ENCODE measurements at places on chromosomes 5 and 9.

DNA sequence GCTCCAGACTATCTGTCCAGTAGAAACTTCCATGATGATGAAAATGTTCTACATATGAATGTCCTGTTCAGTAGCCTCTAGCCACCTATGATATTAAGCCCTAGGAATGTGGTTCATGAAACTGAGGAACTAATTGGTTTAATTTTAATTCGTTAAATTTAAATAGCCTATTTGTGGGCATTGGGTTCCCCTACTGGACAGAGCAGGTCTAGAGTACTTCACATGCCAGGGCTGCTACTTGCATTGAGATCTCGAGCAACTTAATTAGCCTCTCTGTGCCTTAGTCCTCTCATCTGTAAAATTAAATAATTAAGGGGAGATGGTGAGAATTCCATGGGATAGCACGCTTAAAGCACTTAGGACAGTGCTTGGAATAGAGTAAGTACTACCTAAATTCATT is 160.0 kb downstream of the PAPPA start:
- no peak for DNase-seq

- no peak for DNase-seq
Measured at GRCh38 chr5:158770506-158770905, 329.2 kb downstream of the EBF1 start.

- DNase-seq: no peak
Measured at GRCh38 chr9:110887276-110887675, 151.0 kb downstream of the LPAR1 start.

DNA sequence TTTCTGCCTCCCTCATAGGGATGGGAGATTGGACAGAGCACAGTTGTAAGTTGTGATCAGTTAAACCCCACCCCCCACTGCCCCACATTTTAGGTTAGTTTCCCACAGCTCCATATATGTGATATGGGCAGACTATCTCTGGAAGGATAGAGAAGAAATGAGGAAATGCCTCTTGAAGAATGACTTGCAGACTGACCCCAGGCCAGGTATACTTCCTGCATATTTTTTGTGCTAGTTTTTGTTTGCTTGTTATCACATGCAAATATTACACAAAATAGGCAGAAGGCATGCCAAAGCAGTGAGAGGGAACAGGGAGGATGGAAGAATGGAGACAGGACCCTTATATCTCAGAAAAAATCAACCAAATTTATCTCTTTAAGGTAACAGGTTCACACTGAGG is 10.1 kb upstream of the GLRX start:
- no peak for DNase-seq

GRCh38 chr5:178291969-178292825 is 59.6 kb upstream of the PHYKPL start:
- DNase-seq: no peak

- DNase-seq: no peak
Measured at GRCh38 chr5:74761241-74761640, 5.7 kb downstream of the GFM2 start.

GRCh38 chr5:113061846-113062780 is 85.5 kb downstream of the DCP2 start:
- DNase-seq: peak; percentile 73

DNA sequence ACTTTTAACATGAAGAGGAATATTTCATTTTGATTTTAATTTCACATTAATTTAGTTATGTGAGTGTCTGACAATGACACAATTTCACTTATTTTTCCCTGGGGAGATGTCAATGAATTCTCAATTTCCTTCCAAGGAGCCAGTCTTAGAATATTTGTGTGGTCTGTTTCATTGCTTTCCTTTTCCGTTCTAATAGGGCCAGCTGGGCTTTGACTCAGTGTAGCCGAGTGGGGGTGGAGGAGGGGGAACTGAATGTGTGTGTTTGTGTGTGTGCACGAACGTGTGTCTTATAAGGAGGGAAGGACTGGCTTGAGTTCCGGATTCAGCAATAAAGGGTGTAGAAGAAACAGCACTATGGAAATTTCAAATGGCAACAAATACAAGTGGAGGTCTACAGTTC is 100.0 kb downstream of the BASP1 start:
- no peak for DNase-seq

- peak; percentile 14 for DNase-seq
Measured at GRCh38 chr5:79582186-79582585, 30.1 kb upstream of the TENT2 start.

DNA sequence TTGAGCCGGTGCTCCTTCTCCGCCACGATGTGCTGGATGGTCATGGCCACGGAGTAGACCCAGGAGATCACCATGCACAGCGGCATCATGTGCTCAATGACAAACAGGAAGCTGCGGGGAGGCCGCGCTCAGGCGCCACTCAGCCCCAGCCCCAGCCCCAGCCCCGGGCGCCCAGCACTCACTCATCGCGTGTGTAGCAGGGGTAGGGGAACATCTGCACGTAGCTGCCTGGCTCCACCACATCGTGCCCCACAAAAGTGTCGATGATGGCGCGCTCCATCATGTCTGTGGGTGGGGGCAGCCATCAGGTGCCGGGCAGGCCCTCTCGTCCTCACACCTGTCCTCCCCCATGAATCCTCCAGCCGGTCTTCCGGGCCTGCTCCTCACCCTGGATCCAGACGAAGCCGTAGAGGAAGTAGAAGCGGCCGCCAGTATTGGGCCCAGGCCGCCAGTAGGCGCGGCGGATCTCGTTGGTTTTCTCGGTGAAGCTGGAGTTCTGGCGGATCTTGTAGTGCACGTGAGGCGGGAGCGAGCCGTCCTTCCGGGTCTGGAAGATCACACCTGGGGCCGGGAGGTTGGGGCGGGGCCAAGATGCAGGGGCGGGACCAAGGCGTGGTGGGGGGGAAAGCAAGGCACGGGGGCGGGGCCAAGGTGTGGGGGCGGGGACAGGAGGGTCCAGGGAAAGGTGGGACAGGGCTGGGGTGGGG is 10.1 kb downstream of the ABCA2 start:
- DNase-seq: no peak

GRCh38 chr5:173907686-173908371 is 19.7 kb downstream of the CPEB4 start:
- DNase-seq: no peak

- no peak for DNase-seq
Measured at GRCh38 chr5:173742432-173742816, 126.0 kb upstream of the BOD1 start.

DNA sequence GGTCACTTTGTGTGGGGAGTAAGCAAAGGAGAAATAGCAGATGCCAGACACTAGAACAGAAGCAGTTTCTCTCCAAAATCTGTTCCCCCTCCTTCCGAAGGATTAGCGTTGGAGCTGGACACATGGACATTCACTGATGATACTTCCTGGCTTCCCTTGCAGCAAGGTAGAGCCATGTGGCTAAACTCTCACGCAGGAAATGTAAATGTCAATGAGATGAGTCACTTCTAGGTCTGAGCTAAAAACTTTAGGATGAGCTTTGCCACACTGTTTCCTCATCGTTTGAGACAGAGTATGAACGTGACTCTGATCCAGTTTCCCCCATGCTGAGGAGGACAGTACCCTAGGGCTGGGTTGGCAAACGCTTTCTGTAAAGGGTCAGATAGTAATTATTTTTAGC is 5.1 kb downstream of the BHMT2 start:
- no peak for DNase-seq

DNA sequence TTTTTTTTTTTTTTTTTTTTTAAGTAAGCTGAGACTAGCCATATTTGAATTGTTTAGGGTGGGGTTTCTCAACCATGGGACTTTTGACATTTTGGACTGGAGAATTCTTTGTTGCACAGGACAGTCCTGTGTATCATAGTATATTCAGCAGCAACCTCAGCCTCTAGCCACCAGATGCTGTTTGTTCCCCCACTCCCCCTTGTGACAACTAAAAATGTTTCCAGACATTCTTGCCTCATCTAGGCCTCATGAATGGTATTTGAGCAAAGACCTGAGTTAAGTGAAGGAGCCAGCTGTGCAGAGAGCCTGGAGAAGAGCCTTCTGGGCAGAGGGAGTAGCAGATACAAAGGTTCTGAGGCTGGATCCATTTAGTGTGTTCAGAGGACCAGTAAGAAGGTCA is 155.9 kb downstream of the SGCD start:
- no peak for DNase-seq

- DNase-seq: no peak
Measured at GRCh38 chr5:58794875-58795274, 212.0 kb downstream of the RAB3C start.

DNA sequence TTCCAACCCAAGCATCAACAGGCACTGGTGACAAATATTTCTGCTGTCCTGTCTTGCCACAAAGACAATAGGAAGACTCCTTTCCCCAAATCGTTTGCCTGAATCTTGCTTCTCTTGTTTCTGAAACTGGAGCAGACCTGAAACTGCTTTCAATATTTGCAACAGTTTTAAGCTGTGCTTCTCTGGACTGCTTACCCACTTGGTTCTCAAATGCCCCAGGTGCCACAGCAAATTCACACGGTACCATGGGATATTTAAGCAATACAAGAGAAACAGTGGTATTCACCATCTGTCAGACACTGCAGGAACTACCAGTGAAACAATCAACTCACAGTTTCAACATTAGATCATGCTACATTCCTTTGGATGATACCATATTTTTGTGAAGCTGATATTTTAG is 309.4 kb downstream of the PARP8 start:
- no peak for DNase-seq

- no peak for DNase-seq
Measured at GRCh38 chr5:35364350-35364749, 134.1 kb upstream of the PRLR start.

- DNase-seq: no peak
Measured at GRCh38 chr5:175444905-175445456, 999 bp upstream of the DRD1 start.

- DNase-seq: no peak
Measured at GRCh38 chr5:54273715-54274114, 36.7 kb downstream of the ARL15 start.

- DNase-seq: no peak
Measured at GRCh38 chr5:68707575-68707974, 386.2 kb upstream of the SLC30A5 start.

- peak; percentile 13 for DNase-seq
Measured at GRCh38 chr5:141742866-141743851, 61.1 kb upstream of the ARAP3 start.

DNA sequence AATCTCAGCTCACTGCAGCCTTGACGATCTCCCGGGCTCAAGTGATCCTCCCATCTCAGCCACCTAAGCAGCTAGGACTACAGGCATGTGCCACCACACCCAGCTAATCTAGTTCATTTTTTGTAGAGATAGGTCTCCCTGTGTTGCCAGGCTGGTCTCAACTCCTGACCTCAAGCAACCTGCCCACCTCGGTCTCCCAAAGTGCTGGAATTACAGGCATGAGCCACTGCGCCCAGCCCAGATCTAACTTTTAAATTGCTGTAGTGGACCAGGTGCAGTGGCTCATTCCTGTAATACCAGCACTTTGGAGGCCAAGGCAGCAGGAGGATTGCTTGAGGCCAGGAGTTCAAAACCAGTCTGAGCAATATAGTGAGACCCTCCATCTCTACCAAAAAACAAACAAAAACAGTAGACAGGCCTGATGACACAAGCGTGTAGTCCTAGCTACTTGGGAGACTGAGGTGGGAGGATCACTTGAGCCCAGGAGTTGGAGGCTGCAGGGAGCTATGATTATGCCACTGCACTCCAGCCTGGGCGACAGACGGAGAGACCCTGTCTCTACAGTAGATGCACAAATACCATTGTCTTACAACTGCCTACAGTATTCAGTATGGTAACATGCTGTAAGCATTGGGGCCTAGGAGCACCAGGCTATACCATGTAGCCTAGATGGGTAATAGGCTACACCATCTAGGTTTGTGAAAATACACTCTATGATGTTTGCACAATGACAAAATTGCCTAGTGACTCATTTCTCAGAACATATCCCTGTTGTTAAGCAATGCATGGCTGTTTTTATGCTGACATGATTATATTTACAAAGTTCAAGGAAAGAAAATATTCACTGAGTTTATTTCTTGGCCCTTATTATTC is 1.5 kb upstream of the SIT1 start:
- DNase-seq: no peak

DNA sequence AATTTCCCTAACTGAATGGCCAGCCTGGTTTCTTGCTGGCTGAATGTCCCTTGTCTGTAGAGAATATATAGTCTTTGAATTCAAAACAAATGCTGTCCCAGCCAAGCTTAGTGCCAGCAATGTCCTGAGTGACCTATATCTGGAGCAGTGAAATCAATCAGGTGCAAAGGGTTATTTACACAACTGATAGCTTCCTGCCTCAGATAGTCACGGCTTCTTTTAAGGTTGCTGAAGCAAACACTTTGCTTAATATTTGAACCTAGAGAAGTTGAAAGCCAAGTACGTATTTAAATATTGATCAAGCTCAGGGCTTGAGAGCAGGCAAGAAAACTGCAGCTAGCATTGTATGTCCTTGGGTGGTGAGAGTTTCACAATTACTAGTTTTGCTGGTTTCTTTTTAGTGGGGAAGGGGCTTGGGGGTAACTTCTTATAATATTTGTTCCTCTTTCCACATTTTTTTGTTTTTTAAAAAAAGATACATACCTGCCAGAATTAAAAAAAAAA is 2.0 kb upstream of the ARHGEF28 start:
- no peak for DNase-seq

- DNase-seq: no peak
Measured at GRCh38 chr5:126695091-126695490, 81.8 kb upstream of the LMNB1 start.

All from NCI-H2081 (cell line).